ENCODE measurements at places on chromosomes 3 and 15.
A peak's percentile ranks its signal among the peaks of the same experiment; 100 is the strongest.

GRCh38 chr15:90036806-90037510 lies 35.8 kb downstream of the ZNF710 start:
- DNase-seq: no peak

GRCh38 chr3:9398700-9399336 lies 1.4 kb downstream of the SETD5 start:
- peak; percentile 54 for DNase-seq

DNA sequence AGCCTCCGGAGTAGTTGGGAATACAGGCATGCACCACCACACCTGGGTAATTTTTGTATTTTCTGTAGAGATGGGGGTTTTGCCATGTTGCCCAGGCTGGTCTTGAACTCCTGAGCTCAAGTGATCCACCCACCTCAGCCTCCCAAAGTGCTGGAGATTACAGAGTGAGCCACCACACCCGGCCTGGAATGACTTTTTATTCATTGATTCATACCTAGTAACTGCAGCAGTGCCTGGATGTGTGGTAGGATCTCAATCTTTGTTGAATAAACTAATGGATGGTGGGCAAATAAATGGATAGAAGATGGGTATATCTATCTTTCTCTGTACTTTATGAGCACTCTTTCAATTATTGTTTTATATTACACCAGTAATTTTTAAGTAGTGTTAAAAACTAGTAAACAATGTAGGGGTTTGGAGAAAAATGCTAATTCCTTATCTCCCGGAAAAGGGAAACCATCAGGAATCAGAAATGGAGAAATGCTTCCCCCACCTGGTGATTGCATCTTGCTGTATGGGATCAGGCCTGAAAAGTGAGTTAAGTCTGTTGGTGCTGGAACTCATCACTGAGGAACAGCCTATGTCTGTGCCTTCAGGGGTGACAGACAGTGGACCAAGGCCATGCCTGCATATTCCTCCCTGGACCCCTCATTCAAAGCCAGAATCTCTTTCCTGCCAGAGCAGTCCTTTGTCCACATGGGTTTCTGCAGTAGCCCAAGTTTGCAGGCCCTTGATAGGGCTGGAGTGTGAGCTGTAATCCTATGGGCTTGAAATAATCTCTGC lies 161.0 kb upstream of the CTDSPL start:
- DNase-seq: no peak

DNA sequence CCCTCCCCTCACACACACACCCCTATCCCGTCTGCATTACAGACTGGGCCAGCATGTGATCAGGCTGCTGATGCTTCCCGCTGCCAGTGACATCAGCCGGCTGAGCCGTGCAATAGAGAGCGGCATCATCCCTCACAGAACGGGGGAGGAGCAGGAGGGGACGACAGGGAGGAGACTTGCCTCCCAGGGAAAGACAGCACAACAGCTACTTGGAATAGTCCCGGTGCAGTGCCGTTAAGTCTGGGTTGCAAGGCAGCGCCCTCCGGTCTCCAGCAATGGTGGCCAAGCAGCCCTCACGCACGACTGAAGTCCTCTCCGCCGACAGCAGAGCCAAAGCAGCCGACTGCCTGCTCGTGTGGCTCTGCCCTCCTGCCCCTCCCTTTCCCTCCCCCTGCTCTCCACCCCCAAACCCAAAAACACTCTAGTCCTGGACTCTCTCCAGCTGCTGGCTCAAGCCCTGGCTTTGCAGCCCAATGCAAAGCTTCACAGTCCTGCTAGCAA lies 31.5 kb upstream of the RPS17 start:
- no peak for DNase-seq

- DNase-seq: no peak
Observed at GRCh38 chr3:174253196-174253823, 605.8 kb upstream of the NAALADL2 start.

GRCh38 chr3:54897028-54897711 lies 30.7 kb downstream of the LRTM1 start:
- DNase-seq: no peak

GRCh38 chr3:24741506-24741905 lies 246.9 kb upstream of the THRB start:
- no peak for DNase-seq

DNA sequence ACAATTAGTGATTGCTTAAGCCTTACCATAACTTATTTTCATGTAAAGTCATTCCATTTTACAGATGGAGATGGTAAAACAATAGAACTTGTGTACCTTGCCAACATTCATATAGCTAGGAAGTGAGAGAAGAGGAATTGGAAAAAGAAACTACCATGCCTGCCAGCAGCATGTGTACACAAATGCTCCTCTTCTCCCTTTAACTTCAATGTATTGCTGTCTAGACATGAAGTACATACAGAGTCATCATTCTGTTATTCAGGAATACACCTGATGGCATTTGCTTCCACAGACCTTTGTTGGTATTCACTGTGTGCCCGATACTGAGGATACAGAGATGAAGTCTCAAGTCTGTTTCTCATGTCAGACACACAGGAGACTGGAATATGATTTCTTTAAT lies 7.1 kb upstream of the TMEM207 start:
- no peak for DNase-seq

GRCh38 chr3:32495609-32496008 lies 7.0 kb downstream of the CMTM6 start:
- no peak for DNase-seq

DNA sequence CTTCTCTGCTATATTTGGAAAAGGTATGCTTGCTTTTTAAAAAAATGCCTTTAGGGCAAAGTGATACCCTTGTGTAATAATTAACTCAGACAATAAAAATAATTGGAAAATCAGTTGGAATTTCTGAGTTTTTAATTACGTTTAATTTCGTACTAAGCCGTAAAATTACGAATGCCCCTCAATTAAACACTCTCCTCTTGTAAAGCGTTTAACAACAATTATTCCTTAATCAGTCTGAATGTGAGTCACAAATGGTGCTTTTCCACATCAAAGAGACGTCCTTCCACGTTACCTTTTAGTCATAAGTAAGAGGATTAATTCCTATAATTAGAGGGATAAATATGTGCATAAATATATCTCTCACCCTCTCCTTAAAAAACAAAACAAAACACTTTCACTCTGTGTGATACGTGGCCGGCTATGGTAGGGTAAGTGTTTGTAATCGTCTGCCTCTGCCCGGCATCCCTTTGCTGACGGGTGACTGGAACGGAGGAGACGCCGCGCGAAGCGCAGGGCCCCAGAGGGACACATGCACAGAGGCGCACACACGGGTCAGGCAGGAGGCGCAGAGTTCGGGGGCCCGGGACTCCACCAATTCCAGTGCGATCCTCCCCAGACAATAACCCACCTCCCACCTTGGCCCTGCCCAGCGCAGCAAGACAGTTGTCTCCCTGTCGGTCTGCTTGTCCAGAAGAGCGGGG lies 9.7 kb upstream of the MEIS2 start:
- DNase-seq: no peak

- DNase-seq: no peak
Observed at GRCh38 chr15:101062471-101063171, 143.5 kb downstream of the LRRK1 start.

- DNase-seq: peak; percentile 22
Observed at GRCh38 chr15:92079047-92079446, 225.5 kb downstream of the SLCO3A1 start.

- DNase-seq: no peak
Observed at GRCh38 chr3:152458376-152459117, 189.8 kb downstream of the MBNL1 start.

DNA sequence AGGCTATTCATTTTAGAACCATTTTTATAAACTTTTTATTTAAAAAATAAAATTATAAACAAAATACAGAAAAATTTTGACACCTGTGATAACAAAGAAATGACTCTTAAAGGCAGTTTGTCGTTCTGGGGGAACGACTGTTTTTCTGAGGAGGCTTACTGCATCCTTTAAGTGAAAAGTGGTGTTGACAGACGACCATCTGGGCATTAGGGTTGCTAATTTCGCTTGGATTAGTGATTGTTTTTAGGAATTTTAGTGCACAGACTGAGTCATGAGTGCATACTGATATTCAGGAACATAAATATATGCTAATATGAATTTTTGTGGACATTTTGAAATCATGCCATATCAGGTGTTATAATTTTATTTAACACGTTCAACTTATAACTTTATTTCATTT lies 28.5 kb downstream of the OSTN start:
- no peak for DNase-seq

DNA sequence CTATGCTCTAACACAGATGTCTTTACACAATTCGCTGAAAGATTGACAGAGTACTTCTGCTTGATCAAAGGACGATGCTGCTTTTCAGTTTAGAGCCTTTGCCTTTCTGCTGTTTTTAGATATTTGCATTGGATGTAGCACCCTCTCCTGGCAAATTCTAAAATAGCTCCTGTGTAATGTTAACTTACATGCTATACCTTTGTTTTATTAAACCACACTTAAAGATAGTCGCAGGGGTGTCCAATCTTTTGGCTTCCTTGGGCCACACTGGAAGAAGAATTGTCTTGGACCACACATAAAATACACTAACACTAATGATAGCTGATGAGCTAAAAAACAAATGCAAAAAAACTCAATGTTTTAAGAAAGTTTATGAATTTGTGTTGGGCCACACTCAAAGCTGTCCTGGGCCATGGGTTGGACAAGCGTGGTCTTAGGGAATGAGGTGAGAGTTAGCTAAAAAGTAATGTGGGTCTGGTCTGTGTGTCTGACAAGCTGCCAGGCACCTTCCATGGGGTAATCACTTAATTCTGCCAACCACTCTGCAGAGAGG lies 62.9 kb downstream of the ATG7 start:
- DNase-seq: peak; percentile 68

DNA sequence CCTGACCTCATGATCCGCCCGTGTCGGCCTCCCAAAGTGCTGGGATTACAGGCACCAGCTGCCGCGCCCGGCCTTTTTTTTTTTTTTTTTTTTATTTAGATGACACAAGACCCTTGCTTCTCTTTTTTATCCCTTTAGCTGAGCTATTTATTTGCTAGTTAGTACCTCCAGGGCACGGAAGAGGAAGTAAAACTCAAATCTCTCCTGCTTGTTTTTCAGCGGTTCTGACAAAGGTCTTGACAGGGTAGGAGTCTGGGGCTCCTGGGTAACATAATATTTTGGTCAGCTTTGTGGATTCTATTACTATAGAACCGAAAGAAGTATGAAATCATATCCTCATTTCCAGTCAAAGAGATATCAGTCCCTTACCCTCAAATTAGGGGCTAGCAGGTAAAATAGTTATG lies 44.0 kb upstream of the ETV5 start:
- peak; percentile 61 for DNase-seq

GRCh38 chr3:123800362-123800682 lies 83.8 kb downstream of the MYLK start:
- DNase-seq: no peak

DNA sequence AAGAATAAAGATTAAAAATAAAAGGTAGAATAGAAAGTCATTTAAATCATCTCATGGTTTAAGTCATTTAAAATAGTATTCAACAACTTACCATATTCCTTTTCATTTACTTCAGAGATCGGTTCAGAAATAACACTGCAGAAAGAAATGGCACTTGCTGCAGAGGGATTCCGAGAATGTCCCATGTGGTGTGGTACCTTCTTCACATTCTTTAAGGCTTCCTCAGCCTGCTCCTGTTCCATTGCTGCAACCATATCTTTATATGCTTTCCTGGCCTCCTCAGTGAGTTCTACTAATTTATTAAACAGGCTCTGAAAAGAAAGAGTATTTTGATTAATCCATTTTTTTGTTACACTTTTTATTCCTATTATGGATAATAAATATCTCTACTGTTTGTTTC lies 32.6 kb upstream of the SHC4 start:
- no peak for DNase-seq

DNA sequence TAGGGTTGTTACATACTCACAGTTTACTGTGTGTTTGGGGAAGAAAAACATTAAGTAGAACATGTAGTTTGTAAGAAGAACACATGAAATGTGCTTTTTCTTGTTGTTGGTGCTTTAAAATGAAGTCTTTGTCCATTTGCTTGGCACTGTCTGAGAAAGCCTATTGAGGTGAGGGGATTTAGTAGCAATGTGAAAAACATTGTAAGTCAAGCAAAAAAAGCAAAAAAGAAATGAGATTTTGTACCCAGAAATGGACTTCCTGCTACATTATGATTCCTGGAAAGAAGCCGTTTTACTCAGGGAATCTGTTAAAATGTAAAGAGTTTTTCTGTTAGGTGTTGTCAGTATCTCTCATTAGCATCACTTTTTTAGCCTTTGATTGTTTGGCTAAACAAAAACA lies 59.9 kb downstream of the KAT2B start:
- DNase-seq: peak; percentile 17

DNA sequence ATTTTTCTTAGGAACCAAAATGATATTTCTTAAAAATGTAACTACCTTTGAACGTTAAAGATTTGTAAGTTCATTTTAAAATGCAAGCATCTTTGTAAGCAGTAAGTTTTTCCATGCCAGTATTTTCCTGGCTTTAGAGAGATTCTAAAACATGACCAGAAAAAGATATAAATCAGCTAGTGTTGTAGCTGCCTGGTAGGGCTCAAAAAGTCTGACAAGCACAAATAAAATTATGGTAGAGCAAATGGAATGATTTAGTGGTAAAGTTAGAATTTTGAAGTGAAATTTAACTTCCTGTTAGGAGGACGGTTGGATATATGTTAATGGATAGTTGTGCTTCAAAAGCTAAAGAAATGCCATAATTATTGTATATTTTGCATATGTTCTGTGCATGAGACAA lies 29.7 kb downstream of the GABRR3 start:
- no peak for DNase-seq

- DNase-seq: peak; percentile 39
Observed at GRCh38 chr3:101381809-101382208, 61.4 kb upstream of the IMPG2 start.

DNA sequence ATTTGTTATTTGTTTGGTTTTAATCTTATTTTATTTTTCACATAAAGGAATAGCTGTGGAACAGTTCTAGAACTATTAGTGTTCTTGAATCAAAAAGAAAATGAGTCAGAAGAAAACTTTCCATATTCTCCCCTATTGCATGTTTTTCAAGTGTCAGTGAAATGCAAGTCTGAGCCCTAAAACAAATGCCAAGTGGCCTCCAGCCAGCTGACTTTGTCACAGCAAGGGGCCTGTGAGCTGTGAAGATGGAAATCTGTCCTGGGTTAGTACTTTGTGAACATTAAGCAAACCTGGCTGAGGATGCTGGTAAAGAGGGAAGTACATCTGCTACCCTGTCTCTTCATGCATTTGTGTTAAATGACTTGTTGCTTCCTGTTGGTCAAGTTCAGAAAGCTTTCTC lies 14.2 kb downstream of the LRRC49 start:
- no peak for DNase-seq

GRCh38 chr3:8441969-8442559 lies 59.6 kb upstream of the LMCD1 start:
- DNase-seq: no peak

GRCh38 chr15:99167640-99168039 lies 62.8 kb downstream of the SYNM start:
- no peak for DNase-seq

DNA sequence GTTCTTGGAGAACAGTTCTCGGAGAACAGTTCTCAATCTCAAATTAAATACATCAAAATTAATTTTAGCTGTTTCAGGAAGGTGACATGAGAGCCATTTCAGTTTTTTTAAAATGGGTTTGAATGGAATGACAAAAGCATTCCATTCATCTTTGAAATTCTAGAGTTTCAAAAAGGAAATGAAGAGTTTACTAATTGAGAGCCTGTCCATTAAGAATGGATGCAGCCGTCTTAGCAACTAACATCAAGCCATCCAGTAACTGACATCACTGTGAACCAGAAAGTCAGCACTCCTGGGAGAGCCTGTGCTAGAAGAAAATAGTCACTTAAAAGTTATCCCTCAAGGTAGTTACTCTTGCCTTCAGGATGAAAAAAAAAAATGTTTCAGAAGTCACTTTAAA lies 47.0 kb upstream of the FSTL1 start:
- no peak for DNase-seq

- no peak for DNase-seq
Observed at GRCh38 chr3:114850898-114851297, 296.2 kb downstream of the ZBTB20 start.

Data from activated CD4-positive, alpha-beta T cell treated with anti-CD3 and anti-CD28 coated beads, Interleukin-2, Interleukin-4, amounts not matched to agents 100 ng/mL and 50 ng/mL, durations not matched to agents 16 hours and 8 hours (primary cell).